ENCODE measurements at places on chromosomes 6 and 20. TPM values are rescaled to one million over a fixed set of nuclear protein-coding genes. Genes with fewer than 3 reads are reported as not detected.

TNFRSF6B gene
- total RNA-seq, result 64.5 TPM

NFATC2 gene
- 10.5 TPM for total RNA-seq

TRERF1 gene
- total RNA-seq, result 8.4 TPM

RIPPLY2 gene
- 0.38 TPM for total RNA-seq

MAK gene
- total RNA-seq, result 0.66 TPM

FAM83D gene
- total RNA-seq, result 0.79 TPM

- no peak for DNase-seq
Measured at GRCh38 chr6:20241102-20241501, 28.8 kb upstream of the MBOAT1 start.

GRCh38 chr20:37259031-37259430, 2.6 kb downstream of the GHRH start:
- DNase-seq, result no peak

- peak; percentile 95 for DNase-seq
Measured at GRCh38 chr6:34056305-34057108, 89.4 kb downstream of the GRM4 start.

DNA sequence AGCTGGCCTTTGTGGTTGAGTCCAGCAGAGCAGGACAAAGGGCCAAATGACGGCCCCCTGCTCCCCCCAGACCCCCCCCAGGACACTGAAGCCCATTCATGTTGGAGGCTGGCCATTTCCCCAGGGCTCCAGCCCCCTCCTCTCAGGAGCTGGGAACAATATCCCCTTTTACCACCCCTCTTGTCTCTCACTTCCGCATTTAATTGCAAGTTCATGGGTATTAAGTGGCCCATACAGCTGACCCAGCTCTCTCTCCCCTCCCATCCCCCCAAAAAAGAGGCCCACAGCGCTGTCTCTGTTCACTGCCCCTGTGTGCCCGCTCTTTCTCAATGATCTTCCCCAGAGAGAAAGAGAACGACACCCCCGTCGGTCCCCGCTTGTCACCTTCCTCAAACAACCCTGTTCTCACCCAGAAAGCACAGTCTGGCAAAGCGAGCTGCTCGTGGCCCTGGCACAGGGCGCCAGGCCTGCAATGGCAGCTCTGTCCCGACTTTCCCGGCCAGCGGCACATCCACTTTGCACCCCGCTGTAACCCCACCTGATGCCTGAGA, 30.4 kb downstream of the PREX1 start:
- DNase-seq, result no peak

GRCh38 chr6:157726892-157727628, 96.0 kb upstream of the SNX9 start:
- DNase-seq, result no peak

- no peak for DNase-seq
Measured at GRCh38 chr6:165675120-165675519, 12.1 kb upstream of the PDE10A start.

DNA sequence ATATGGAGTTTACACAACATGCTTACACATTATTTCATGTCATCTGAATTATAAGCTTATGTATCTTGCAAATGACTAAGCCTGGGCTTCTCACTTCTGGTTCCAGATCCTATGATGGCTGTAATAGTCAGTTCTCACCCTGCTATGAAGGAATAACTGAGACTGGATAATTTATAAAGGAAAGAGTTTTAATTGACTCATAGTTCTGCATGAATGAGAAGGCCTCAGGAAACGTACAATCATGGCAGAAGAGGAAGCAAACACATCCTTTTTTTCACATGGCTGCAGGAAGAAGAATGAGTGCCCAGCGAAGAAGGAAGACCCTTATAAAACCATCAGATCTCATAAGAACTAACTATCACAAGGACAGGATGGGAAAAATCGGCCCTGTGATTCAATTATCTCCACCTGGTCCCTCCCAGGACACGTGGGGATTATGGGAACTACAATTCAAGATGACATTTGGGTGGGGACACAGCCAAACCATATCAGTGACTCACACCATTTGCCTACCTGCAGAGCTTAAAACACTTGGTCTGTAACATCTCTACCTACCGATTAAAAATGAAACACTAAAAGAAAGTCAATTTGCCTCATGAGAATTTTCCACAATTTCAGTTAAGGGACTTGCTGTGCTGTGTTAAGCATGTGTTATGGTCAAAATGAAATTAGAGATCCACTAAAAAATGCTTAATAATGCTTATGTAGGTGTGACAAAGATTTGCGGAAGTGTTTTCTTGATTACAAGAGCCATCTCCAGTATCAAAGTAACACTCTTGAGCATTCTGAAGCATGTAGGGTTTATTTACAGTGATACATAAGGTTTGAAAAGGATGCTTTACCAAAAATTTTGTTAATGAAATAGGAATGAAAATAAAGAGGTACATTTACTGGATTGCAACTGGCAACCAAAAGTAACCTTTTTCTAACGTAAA, 2.2 kb upstream of the RWDD1 start:
- DNase-seq, result no peak

DNA sequence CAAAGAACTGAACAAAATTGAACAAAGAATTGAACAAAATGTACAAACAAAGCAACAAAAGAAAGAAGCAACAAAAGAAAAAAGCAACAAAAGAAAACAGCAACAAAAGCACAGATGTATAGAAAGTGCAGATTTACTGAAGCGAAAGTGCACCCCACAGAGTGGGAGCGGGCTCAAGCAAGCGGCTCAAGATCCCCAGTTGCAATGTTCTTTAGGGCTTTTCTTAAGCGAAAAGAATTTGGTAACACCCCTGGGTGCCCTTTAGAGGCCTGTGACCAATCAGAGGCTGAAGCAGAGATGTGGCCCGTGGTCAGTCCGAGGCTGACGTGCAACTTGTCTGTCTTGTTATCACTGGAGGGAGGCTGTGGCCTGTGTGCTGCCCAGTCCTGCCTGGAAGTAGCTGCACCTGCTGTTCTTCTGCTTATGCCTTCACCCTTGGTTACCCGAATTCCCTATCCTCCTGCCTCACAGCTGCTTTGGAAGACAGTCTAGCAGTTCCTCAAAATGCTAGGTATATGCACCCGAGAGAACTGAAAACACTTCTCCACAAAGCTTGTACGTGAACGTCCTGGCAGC, 13.2 kb upstream of the KIF25 start:
- DNase-seq, result no peak

DNA sequence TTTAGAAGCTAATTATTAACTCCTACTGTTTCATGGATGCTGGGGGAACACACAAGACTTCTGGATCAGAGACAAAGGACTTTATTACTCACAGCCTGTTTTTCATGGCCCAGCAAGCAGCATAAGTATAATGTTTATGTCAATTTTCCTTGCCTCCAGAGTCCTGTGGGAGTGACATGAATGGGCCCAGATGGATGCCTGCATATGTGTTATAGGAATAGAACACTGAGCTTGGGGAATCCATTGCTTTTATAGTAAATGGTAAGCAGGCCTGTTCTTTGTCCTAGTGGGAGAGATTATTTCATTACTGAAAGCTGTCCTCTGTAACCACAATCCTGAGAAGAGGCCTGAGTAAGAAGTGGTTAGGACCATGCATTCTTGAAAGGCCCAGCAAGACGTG, 25.6 kb downstream of the BLTP3A start:
- DNase-seq, result no peak

DNA sequence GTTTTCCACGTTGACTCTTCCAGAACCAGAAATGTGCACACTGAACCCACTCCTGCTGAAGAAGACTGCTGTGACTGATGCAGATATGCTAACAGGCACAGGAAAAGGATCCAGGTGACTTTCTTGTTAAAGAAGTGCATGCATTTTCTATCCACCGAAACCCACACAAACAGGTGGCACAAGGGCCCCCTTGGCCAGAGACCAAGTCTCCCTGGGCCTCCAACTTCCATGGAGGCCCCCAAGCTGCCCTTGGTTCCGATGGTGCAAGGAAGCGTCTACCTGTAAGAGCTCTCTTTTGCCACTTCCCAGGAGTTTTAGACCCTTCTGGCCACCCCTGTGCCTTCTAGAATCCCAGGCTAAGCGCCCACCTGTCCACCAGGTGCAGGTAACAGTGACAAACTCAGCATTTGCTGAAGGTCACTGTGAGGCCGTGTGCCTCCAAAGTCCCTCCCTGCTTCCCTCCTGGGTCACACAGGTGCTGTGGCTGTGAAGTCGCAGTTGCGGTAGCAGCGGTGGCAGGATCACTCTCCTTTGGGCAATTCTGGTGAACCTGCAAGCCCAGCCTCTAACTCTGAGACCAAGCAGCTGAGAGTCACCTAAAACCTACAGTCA, 134.8 kb downstream of the PXDC1 start:
- DNase-seq, result no peak

- DNase-seq, result no peak
Measured at GRCh38 chr6:54706844-54707605, 139.5 kb upstream of the FAM83B start.

DNA sequence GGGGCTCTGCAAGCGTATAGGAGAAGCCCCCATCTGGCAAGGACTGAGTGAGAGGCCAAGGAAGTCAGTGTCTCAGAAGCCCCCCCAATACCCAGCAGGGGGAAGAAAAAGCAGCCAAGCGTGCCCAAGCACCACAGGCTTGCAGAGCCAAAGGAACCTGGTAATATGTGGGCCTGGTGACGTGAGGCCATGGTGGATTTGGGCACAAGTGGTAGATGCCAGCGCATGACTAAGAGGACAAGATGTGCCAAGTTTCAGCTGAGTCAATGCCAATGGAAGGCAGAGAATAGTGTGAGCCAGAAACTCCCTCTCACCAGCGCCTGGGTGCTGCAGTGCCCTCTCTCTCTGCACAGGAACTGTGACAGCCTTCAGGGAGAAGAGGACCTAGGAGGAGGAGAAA, 110.0 kb downstream of the QRSL1 start:
- no peak for DNase-seq

GRCh38 chr6:166330612-166331011, 11.7 kb downstream of the SFT2D1 start:
- DNase-seq, result no peak

All from kidney (tissue), 22 donors.